ENCODE measurements at places on chromosomes 4 and X. TPM values are rescaled to one million over a fixed set of nuclear protein-coding genes. Genes with fewer than 3 reads are reported as not detected.

- peaks cover 19% of the 10 kb centered on the region for H3K4me1 ChIP-seq
- H3K4me3 ChIP-seq: peak overlapping the region; percentile 67
These were observed 2.3 kb upstream of the SOWAHD start for GRCh38 chrX:119755981-119756533.

GRCh38 chr4:141636771-141637460 lies 533 bp downstream of the IL15 start:
- peak; percentile 20 for DNase-seq
- peak overlapping the region; percentile 88 for H3K4me3 ChIP-seq
- H3K27ac ChIP-seq: no peak overlapping the region

- H3K4me3 ChIP-seq: no peak overlapping the region
- H3K4me1 ChIP-seq: no peaks in the 10 kb centered on the region
- no peak overlapping the region for H3K27ac ChIP-seq
- DNase-seq: no peak
These were observed 9.7 kb upstream of the ZNF674 start for GRCh38 chrX:46554942-46555341.

GRCh38 chr4:82360298-82361177 lies 13.3 kb downstream of the HNRNPD start:
- no peak overlapping the region for H3K4me3 ChIP-seq
- H3K4me1 ChIP-seq: peaks cover 32% of the 10 kb centered on the region
- H3K27me3 ChIP-seq: no peaks in the 10 kb centered on the region
- no peak for DNase-seq
- H3K36me3 ChIP-seq: peaks cover 19% of the 10 kb centered on the region

- H3K27me3 ChIP-seq: no peaks in the 10 kb centered on the region
- no peaks in the 10 kb centered on the region for H3K4me1 ChIP-seq
- no peak for DNase-seq
- no peak overlapping the region for H3K4me3 ChIP-seq
These were observed 207.1 kb downstream of the ZNF330 start for GRCh38 chr4:141427726-141428296.

- no peak overlapping the region for H3K27ac ChIP-seq
- H3K27me3 ChIP-seq: no peaks in the 10 kb centered on the region
- no peak overlapping the region for H3K4me3 ChIP-seq
- DNase-seq: no peak
- peaks cover 4% of the 10 kb centered on the region for H3K4me1 ChIP-seq
These were observed 116.3 kb upstream of the TMEM150C start for GRCh38 chr4:82678051-82678450.

Gene SH2D1A
- 1.9 TPM for total RNA-seq
